ENCODE measurements at places on chromosomes 7 and 10.

GRCh38 chr10:122302315-122302714 is 31.2 kb downstream of the BTBD16 start:
- no peak for DNase-seq

- no peak for DNase-seq
These were observed 345.7 kb upstream of the KLF6 start for GRCh38 chr10:4130685-4131084.

DNA sequence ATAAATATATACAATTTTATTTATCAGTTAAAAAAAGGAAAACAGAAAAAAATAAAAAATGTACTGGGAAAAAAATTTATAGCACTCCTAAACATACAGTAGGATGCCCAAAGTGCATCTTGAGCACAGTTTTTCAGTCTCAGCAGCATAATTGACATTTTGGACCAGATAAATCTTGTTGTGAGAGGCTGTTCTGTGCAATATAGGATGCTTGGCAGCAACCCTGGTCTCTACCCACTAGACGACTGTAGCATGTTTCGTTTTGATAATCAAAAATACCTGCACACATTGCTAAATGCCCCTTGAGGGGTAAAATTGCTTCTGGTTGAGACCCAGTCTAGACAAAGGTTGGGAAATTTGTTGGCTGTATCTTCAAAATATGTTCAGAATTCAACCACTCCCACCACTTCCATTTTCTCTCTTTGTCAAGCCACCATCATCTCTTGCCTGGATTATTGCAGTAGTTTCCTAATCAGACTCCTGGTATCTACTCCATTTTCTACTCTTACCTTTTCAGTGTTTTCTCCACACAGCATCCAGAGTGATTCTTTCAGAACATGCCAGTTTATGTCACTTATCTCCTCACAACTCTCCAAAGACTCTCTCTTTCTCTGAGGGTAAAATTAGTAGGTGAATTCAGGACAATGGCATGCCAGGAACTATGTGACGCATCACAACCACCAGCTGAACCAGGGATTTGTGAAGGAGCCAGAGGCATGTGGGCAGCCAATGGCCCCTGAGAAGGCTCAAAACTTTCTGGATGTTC is 91.4 kb downstream of the GPR85 start:
- no peak for DNase-seq

DNA sequence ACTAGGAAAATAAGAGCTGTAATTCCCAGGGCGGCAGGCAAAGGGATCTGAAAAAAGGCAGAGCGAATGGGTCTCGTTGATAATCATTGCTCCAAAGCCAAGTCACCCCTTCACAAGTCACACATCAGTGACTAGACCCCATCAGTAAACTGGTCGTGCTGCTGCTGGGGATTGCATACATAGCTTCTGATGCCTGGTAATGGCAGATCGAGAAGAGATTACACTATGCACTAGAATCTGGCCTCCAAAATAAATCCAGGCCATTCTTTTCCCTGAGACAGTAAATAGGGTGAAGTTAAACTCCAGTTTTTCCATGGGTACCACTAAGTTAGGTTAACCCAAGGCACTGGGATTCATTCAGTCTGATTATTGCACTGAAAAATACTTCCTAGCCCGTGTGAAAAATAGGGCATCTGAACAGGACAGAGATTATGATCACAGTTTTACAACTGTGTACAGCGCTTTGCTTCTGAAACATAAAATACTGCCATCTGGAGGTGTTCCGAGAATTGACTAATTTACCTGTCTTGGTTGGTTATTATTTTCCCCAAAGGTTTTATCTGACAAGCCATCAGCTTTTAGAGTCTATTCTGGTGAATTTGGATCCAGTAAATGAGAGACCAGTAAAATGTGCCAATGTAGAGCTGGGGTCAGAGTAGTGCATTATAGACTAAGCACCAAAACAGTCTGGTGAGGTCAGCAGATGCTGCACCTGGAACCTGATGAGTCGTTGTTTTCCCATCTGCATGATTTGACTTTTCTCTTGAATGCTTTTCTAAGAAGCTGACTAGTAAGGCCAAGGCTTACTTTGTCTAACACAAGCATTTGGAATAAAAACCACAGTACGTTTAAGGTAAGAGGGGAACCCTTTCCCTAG is 82.9 kb upstream of the AFAP1L2 start:
- DNase-seq, result peak; percentile 27

DNA sequence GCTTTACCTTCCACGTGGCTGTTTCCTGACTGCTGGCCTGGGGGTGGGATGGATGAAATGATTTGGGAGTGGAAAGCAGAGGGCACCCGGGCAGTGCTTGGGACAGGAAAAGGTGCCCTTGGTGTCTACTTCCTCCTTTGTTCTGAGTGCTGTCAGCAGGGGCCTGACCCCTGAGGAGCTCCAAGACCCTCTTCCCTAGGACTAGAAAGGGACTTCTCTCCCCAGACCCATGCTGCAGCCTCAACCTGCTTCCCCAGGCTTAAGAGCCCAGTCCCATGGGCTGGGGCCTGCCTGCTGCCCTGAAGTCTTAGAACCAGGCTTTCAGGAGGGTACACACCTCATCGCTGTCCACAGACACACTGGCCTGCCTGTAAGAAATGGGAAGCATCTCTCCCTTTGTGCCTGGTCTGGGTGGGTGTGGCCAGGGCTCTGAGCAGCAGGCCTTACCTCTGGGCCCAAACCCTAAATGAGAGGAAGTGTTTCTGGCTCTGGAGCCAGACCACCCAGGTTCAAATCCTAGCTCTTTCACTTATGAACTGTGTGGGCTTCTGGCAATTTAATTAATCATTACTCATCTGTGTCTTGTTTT is 12.9 kb downstream of the CDH23 start:
- no peak for DNase-seq

DNA sequence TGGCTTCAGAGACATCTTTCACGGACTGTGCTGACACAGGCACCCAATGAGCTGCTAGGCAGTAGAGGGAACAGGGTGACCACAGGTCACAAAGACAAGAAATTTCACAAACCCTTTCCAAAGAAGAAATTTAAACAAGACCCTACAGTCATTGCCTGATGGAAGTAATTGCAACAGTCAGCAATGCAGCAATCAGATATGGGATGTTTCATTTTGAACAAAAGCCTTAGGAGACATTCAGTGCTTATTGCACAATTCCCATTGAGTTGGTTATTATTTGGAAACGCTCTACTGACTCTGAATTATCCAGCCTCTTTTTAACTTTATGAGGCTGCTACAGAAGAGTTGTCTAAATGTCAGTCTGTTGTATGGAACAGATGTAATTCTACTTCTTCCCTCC is 85.5 kb downstream of the ETV1 start:
- no peak for DNase-seq

GRCh38 chr10:44046605-44047004 is 338.3 kb downstream of the CXCL12 start:
- no peak for DNase-seq

All from T47D (cell line).